Amniotic stem cell (primary cell): ENCODE measurements at places on chromosomes 12 and 14.

DNA sequence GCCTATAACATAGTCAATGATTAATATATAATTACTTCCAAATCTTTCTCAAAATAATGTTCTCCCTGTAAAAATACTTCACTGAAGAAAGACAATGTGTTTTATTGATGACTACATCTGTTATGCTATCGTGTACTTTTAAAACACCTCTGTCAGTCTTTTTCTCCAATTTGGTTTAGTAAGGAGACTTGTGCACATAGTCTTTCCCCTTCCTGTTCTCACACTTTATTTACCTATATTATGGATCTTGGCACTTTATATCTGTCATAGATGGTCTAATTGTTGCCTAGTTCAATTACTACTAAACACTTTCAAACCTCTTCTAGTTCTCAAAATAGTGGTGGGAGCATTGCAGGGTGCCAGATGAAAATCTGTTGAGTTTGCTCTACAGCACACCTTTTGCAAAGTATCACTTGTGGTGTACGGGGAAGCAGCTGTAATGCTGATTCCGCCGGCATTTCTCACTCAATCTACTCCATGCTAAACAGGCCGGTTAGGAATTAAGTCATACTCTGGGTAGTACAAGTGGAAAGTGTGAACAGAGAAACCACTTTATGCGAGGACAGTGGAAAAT lies 1.1 kb upstream of the INSM2 start:
- DNase-seq: no peak

GRCh38 chr14:73465823-73466532 lies 7.6 kb upstream of the NUMB start:
- DNase-seq: no peak

- DNase-seq: no peak
Observed at GRCh38 chr12:116202940-116203339, 74.6 kb downstream of the MED13L start.

GRCh38 chr12:109915171-109916040 lies 15.3 kb downstream of the TCHP start:
- DNase-seq: no peak

DNA sequence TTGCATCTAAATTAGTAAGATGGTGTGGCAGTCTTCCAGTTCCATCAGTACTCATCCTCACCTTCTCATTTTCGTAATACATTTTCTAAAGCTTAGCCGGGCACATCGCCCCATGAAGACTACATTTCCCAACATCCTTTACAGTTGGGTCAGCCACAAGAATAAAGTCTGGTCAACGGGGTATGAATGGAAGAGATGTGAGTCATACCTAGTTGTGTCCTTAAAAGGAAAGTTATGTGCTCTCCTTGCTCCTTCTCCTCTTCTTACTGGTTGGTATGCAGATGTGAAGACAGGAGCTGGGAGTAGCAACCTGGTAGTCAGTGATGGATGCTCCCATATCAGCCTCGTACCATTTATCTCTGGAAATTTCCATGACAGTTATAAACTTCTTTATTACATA lies 35.9 kb upstream of the EGLN3 start:
- no peak for DNase-seq

- DNase-seq: no peak
Observed at GRCh38 chr12:93090731-93091172, 161.7 kb upstream of the EEA1 start.

DNA sequence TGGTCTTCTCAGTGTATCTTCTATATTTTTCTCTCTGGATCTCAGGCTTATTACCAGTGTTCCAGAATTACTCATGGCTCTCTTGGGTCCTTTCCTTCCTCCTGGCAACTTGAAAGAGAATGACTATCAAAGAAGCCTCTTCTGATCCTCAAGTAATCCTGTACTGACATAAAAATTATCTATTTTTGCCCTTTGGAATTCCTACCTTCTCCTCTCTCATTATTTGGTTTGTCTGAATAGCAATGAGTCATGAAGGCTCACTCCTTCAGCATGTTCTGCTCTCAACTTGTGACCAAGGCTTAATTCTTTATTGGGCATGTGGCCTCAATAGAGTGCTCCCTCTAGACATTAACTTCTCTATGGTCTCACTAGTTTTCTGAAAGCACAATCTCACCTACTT lies 553.6 kb upstream of the ATP2B1 start:
- DNase-seq: no peak

DNA sequence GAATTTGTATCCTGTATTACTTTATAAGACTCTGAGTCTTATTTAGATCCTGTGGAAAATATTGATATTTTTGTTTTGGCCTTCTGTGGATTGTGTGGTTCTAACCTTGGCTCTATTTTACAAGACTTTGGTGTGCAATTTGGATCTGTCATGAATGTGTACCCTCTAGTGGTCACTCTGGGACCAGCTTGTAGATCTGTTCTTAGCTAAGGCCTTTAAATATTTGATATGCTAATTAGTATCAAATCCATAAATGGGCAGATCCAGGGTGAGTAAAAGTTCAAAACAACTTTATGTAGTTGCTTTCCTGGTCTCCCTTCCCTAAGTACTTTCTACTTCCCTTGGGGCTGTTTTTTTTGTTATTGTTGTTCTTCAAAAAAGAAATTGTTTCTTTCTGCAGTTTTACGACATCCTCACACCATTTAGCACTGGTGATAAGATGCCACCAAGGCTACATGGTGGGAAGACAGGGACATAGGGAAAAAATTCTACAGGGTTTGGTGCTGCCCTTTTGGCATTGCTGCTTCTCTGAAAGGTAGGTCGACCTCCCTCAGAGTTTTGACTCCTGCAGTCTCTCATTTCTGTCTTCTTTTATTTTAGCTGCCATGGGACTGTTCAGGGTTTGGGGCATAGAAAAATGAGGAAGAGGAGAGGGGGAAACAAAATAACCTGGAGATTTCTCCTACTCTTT lies 238.5 kb downstream of the GPHN start:
- DNase-seq: peak; percentile 1

DNA sequence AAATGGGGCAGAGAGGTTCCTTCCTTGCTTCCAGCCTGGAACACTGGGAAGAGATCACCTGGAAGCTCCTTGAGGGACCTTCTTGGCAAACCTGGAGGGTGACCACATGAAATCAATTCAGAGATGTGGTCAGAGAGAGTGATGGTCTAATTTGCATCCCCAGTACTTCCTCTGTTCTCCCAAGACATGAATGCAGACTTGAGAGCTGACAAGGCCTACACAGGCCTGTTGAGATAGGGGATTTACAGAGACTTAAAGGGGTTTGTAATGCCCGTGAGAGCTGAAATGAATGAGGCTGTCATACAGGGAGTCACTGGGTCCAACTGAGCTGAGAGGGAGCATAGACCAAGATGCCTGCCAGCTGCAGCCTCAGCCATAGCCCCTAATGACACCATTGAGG lies 45.1 kb downstream of the TMX1 start:
- no peak for DNase-seq

- DNase-seq: no peak
Observed at GRCh38 chr12:116161588-116161987, 115.9 kb downstream of the MED13L start.

DNA sequence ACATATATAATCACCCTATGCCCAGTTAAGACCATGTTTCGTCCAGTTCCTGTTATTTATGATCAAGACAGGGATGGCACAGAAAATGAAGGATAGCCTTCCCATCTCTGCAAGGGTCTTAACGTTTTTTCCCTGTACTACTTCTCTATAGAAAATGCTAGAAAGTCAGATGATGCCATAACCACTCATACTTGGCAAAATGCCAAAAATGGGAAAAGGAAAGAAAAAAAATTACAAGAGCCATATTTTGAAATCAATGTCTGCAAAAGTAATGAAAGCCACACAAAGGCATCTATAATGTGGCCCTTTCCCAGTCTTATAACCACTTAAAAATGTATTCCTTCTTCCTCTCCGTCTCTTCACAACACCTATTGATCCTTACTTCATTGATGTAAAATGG lies 1.8 kb upstream of the MYL6B start:
- DNase-seq: no peak

- no peak for DNase-seq
Observed at GRCh38 chr12:6377667-6377994, 2.3 kb upstream of the SCNN1A start.

GRCh38 chr14:23481979-23482822 lies 12.7 kb downstream of the NGDN start:
- DNase-seq: no peak

GRCh38 chr14:20180486-20180885 lies 10.2 kb upstream of the OR11G2 start:
- DNase-seq: no peak

- DNase-seq: no peak
Observed at GRCh38 chr12:104656383-104656782, 199.6 kb downstream of the CHST11 start.

- DNase-seq: no peak
Observed at GRCh38 chr14:56137849-56138248, 19.6 kb downstream of the PELI2 start.

DNA sequence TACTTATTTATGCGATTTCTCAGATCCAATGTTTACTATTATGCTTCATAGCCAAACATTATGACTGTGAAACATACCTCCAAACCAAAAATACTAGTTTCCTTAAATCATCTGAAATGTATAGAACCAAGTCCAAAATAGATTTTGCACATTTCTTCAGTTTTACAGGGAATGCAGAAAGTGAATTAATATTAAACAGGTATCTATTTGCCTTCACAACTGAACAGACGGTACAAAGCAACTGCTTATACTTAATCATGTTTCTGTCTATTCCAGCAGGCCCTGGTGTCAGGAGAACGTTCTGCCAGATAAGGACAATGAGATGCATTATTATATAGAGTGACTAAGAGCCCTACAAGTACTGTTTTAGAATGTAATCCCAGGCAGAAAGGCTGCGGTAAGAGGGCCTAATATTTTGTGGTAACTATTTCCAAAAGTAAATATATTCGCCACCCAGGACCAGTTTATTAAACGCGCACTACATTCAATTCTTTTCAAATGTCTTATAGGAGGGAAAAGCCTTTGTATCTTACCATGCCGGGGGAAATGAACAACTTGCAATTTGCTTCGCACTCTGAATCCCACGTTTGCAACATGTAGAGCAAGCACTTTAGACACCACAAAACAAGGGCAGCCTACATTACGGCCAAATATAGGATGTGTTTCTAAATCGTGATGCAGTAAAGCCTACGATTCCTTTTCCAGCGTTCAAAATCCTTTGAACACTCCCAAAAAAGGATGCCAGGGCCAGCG lies 1.5 kb downstream of the CORO1C start:
- no peak for DNase-seq

DNA sequence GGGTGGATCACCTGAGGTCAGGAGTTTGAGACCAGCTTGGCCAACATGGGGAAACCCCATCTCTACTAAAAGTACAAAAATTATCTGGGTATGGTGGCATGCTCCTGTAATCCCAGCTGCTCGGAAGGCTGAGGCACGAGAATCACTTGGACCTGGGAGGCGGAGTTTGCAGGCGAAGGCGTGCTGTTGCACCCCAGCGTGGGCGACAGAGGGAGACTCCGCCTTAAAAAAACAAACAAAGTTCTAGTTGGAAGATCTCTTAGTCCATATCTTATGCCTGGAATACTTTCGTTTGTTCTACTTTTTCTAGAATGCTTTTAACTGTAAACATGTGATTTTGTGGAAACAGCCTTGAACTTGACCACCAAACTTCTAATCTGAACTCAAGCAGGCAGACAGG lies 38.7 kb downstream of the PPHLN1 start:
- DNase-seq: no peak

- DNase-seq: no peak
Observed at GRCh38 chr12:109795023-109795422, 38.2 kb downstream of the TRPV4 start.

DNA sequence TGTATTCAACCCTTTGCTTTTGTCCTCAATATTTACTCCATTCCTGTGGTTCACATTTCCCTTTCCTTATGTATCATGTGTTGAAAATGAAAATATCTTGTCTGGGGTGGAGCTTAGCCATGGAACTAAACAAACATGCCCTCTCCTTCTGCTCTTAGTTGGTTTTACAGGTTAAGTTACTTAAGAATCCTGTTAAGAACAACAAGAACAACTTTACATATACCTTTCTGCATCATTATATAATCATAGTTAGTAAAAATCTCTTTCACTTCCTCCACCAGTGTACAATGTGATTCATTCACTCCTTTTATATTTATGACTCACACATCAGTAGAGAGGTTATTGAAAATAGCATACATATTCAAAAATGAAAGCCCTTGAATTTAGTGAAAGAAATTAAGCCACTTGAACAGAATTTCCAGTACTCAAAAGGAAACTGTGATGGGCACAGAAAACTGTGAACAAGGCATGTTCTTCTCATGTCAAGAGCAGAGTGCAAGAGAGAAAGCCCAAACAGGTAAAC lies 307.7 kb downstream of the CCDC91 start:
- no peak for DNase-seq

- DNase-seq: no peak
Observed at GRCh38 chr14:79161571-79161970, 991.4 kb downstream of the NRXN3 start.

DNA sequence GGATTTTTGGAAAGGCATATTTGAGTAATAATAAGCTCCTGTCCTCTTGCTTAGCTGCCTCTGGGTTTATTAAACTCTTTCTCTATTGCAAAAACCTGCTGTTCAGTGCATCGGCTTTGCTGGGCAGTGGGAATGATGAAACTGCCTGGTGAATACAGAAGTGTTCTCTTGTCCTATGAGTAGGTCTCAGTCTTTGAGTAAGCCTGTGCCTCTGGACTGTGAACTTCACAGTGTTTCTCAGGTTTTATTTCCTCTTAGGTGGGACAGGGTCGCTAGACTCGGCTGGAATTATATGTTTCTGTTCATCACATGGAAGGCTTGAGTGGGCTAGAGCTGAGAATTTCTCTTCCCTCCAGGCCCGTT lies 46.4 kb downstream of the CRADD start:
- no peak for DNase-seq

DNA sequence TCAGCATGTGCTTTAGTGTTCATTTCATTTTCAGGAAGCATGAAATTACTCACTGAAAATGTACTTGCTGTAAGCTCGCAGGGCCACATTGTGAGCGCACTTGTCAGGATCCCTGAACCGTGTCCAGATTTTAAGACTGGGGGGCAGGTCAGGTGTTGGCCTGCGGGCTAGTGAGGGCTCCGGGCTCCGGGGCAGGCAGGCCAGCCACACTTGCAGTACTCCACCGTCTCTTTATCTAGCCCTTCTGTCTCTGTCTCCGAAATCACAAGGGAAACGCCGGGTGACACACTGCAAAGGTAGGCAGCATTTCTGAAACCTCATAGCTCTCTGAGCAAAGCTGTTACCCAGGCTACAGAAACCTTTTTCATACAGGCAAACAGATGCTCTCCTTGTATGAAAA lies 98.7 kb downstream of the EML1 start:
- no peak for DNase-seq

DNA sequence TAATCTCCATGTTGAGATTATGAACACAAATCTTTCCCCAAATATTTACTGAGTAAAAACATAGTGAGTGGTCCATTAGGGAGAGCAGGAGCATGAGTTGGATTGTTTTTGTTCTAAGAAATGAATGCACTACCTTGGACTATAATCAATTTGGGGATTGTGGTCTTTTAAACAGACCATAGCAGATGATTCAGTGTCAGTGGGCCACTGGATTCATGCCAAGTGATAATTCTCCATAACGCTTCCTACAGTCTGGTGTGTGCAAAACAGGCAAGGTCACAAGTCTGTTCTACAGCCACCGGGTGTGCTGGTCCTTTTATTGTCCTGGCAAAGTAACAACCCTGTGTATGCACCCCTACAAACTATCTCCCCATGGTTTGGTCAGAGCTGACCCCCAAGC lies 266.3 kb downstream of the APAF1 start:
- no peak for DNase-seq
